T-helper 9 cell (primary cell): ENCODE measurements at places on chromosomes 5 and 9.

GRCh38 chr5:54524082-54524481, 6.5 kb downstream of the SNX18 start:
- DNase-seq: no peak

- no peak for DNase-seq
These were observed 595 bp downstream of the PDLIM7 start for GRCh38 chr5:177496727-177497291.

DNA sequence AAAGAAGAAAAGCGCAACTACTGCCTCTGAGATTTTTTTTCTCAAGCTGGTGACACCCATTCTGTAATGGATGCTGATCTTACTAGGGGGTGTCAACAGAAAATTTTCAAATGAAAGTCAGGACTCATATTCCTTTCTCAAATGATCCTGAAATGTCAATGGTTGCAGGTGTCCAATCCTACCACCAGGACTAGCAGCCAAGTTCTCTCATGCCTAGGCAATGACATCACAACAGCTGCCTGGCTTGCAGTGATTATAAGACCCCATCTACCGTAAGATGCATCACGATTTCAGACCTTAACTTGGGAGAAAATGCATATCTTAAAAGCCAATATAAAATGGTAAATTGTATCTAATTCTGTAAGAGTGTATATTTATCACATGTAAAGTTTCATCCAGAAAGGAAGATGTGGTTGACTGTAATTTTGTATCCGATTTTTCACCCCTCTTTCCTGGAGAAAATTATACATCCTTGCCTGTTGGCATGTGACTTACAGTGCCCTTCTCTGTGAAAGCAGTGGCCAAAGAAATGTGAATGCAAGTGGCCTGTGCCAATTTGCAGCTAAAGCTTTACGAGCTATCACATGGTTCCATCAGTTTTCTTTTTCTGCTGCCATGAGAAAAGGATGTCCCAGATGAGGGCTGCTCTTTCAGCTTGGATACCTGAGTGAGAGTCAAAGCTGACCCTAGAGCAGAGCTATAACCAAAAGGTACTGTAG, 104.4 kb downstream of the DENND1A start:
- DNase-seq: no peak

- no peak for DNase-seq
These were observed 27.4 kb downstream of the INVS start for GRCh38 chr9:100126423-100126822.

DNA sequence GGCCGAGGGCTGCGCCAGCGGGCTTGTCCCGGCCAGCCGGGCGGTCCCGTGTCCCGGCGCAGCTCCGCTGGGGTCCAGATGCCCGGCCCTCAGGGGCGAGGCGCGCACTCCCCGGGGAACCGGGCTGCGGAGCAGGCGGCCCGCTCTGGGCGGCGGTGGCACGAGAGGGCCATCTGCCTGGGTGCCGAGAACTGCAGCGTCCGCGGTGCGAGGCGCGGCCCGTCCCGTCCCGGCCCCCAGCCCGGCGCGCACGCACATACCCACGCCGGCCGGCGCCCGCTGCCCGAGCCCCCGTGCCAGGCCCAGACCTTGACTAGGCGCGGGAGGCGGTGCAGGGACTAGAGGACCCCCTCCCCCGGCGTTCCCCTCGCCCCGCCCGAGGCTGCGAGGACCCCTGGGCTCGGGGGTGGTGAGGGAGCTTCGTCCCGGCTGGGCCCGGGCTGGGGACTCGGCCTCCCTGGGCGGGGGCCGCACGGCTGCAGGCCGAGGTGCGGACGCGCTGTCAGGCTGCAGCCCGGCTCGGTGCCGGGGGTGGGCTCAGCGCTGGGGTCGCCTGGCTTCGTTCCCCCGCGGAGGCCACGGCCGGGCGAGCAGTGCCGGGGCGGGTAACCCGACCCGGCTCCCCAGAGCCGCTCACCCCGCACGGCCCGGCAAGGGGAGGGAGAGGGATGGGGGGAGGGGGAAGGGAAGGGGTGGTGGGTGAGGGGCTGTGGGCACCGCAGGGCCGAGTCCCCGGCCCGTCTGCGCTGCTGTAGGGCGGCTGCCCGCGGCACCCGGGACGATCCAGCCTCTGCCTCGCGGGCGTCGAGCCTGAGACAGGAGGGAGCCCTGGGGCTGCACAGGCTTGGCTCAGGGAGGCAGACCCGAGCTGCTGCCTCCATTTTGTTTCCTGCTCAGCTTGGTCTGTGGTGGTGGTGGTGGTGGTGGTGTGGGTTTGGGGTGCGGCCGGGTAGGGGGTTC, 1.2 kb upstream of the NSD1 start:
- DNase-seq: peak; percentile 36

- DNase-seq: no peak
These were observed 869.6 kb downstream of the MAT2B start for GRCh38 chr5:164375051-164375450.

GRCh38 chr5:140574165-140574564, 9.5 kb downstream of the SLC35A4 start:
- DNase-seq: no peak

DNA sequence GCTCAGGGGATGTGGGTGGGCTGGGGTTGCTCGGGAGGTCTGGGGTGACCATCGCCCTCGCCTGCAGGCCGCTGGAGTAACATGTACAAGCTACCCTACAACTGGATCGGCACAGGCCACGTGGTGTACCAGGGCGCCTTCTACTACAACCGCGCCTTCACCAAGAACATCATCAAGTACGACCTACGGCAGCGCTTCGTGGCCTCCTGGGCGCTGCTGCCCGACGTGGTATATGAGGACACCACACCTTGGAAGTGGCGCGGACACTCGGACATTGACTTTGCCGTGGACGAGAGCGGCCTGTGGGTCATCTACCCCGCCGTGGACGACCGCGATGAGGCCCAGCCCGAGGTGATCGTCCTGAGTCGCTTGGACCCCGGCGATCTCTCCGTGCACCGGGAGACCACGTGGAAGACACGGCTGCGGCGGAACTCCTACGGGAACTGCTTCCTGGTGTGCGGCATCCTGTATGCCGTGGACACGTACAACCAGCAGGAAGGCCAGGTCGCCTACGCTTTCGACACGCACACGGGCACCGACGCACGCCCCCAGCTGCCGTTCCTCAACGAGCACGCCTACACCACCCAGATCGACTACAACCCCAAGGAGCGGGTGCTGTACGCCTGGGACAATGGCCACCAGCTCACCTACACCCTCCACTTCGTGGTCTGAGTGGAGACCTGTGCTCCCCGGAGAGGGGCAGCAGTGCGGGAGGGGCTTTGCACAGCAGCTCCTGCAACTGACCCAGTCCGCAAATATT, 33.0 kb downstream of the OLFML2A start:
- no peak for DNase-seq

- no peak for DNase-seq
These were observed 195.3 kb downstream of the BNC2 start for GRCh38 chr9:16675131-16675530.

GRCh38 chr9:135813671-135814290, 93.6 kb downstream of the CAMSAP1 start:
- no peak for DNase-seq

DNA sequence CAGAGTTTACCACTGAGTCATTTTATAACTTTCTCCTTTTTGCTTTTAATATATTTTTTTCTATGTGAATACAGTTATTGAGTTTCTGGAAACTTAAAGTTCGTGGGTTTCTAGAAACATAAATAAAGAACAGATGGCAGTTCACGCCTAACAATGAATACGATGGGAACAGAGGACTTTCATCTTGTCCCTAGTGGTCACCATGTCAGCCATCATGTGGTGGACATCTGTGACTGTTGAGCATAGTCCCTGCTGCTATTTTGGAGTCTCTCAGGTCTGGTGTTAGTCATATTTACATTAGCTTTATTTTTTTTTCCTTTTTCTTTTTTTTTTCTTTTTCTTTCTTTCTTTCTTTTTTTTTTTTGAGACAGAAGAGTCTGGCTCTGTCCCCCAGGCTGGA, 85.3 kb downstream of the XRCC4 start:
- no peak for DNase-seq

DNA sequence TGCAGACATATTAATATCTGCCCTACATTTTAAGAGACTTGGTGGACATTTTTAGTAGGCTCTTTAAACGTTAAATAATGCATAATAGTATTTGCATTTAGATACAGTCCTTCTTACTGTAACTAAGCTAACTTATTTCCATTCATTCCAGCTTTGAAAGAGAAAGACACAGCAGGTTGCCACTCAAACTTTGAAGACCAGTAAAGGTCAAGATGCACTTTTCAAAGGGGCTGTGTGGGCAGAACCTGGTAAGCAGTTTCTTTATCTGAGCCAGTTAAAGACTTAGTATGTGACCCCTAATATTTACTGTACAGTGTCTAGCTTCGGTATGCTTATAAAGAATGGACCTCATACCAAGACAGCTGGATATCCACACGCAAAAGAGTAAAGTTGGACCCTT, 20.8 kb downstream of the PLGRKT start:
- no peak for DNase-seq

- DNase-seq: no peak
These were observed 14.8 kb downstream of the PDGFRB start for GRCh38 chr5:150140830-150141229.

DNA sequence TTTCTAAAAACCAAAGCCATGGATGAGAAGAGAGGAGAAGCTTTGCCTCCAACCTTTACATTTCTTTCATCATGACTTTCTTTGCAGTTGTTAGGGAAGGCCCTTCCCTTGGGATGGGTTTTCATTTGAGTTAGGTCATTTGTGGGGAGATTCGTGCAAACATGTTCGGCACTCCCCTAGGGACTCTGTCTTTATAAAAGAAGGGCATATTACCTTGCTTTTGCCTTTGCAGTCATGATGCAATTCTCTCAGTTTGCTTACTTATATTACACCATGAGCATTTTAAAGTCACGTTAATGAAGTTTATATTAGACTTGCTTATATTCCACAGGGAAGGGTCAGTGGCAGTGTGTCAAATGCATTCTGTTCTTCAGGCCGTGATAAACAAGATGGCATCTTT, 289.3 kb upstream of the WWC1 start:
- no peak for DNase-seq

- DNase-seq: no peak
These were observed 780 bp upstream of the CCNJL start for GRCh38 chr5:160312960-160313727.

DNA sequence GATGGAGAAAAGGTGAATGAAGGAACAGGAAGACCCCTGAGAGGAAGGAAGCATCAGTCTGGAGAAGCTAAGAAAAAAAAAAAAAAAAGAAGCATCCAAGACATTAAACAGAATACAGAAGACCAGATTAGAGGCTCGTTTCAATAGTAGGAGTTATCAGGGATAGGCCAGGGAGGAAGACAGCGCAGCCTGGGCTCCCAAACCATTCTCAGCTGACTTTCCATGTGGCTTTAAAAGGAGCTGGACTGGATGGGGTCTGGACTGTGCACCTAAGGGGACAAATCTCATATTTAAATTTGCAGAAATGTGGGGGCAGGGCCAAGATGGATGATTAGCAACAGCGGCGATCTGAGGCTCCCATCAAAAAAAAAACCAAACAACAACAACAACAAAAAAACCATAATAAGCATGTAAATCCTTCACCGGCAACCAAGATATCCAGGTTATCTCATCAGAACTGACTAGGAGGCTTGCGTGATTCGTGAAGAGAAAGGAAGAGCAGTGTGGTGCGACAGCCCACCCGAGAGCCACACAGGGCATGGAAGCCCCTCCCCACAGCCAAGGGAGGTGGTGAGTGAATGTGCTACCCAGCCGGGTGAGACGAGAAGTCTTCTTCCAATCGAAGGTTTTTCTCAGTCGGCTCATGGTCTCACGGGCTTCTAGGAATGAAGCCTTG, 114.9 kb upstream of the ADAMTS16 start:
- no peak for DNase-seq

DNA sequence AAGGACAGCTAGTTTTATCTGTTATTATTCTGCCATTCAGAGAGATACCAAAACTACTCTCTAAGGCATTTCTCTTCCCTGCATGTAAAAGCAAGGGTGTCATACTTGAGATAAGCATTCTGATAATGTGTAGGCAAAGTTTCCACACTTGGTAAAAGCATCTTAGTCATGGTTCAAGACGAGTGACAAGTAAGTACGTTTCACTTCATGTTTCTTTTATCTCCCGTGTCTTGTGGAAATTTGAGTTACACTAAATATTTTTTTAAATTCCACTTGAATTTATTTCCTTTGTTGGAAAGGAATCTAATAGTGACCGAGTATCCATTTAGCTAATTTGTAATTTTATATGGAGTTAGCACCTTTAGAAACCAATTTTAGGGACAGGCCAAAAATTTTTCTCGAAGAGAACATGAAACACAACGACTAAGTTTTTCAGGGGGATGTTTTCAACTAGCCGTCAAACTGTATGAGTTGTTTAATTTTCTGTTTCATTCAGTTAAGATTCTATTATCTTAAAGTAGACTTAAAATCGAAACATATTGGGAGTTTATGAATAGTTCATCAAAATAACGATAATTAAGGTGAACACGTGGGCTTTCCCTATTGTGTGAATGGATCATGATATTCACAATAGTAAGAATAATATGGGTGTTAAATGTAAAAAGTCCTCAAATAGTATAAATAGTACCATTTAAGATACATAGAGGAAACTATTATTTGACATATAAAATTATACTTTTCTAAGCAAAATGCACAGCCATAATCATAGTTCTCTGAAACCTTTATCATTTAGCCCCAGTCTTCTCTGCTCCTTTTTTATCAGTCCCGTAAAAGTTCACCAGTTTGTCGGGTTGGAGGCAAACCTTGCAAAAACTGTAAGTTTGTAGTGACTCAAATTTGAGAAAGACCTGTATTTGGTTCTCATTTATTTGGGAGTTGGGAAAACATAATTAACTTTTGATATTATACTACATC, 1.6 kb downstream of the RFESD start:
- DNase-seq: no peak

- no peak for DNase-seq
These were observed 155.3 kb upstream of the KLF4 start for GRCh38 chr9:107644733-107645463.

- no peak for DNase-seq
These were observed 250.4 kb upstream of the CHD1 start for GRCh38 chr5:99179206-99179605.

DNA sequence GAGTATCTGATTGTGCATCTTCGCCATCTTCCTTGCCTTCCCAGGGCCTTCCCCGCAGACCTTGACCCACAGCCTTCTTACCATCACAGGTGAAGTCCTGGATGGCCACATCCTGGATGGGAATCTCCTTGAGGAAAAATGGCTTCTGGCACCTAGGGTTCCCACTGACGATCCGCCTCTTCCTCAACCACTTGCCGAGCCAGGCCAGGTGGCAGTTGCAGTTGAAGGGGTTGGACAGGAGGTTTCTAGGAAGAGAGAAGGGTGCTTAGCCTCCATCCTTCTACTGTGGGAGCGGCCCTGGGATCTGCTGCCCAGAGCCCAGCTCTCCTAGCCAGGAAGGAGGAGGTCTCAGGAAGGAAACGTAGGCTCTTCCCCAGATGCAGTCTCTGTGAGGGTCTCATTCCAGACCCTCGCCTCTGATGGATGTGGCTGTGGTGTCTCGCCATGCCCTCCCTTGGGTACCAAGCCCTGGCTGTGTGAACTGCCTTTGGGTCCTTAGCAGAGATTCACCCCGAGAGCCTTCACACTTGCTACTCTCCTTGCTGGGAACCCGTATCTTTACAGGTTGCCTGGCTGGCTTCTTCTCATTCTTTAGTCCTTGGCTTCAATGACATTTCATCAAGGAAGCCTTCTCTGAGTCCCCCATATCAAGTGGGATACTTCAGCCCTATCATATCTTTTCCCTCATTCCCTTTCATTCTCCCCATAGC, 170.4 kb upstream of the PANK3 start:
- no peak for DNase-seq

- DNase-seq: no peak
These were observed 12.4 kb downstream of the PTTG1 start for GRCh38 chr5:160434022-160434531.
